ENCODE measurements at places on chromosomes 7 and 10. TPM values are rescaled to one million over a fixed set of nuclear protein-coding genes. Genes with fewer than 3 reads are reported as not detected.

GRCh38 chr7:96238474-96238873 lies 83.4 kb downstream of the SLC25A13 start:
- no peak for DNase-seq

DNA sequence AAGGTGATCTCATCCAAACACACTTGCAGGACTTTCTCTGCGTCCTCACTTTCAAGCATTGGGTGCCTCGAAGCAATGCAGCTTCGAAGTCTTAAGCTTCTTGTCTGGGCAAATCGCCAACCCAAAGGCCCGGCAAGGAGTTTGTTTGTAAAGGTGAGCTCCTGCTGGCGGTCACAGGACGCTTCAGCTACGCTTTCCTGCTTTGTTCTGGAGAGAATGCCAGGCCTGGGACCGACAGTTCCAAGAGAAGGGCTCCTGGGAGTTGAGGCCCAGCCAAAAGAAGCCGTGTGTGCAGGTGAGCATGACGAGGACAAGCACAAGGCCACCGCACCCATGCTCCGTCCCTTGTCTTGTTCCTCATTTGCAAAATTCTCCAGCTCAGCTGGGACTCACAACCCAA lies 106.6 kb upstream of the DOCK1 start:
- DNase-seq, result no peak

DNA sequence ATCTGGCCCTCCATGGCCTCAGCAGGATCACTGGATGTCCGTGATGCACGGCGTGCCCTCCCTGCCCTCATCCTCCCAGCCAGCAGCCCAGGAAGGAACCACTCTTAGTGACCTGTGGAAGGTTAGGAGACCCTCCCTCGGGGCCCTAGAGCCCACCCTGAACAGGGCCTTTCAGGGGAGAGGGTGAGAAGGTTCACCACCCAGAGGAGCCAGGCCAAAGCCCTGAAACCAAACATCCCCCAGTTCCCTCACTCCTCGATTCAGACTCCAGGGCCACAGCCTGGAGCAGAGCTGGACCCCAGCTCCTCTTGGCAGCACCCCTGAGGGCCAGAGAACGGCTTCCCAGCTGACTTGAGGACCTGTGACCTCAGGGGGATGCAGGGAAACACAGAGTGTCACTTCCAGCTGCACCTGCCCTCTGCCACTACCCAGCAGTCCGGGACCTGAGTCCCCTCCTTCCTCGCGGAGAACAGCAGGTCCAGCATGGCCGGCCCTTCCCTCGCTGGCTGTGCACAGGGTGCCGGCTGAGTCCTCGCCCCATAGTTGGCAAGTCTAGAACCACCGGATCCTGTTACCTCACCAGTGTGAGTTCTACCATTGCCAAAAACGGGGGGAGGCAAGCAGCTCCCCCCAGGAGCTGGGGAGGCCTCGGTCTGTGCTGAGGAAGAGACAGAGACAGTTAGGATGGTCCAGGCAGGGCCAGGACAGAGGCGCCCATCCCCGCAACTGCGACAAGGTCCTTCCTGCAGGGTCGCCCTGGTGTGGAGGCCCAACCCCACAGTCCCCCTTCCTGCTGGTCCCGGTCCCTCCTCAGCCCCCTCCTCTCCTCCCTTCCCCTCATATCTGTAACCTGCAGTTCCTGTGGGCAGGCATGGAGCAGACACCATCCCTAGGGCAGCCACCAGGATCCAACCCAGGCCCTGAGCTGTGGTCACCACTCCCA lies 158.6 kb downstream of the NRF1 start:
- no peak for DNase-seq

GRM3 gene
- total RNA-seq, result 13.6 TPM

DNA sequence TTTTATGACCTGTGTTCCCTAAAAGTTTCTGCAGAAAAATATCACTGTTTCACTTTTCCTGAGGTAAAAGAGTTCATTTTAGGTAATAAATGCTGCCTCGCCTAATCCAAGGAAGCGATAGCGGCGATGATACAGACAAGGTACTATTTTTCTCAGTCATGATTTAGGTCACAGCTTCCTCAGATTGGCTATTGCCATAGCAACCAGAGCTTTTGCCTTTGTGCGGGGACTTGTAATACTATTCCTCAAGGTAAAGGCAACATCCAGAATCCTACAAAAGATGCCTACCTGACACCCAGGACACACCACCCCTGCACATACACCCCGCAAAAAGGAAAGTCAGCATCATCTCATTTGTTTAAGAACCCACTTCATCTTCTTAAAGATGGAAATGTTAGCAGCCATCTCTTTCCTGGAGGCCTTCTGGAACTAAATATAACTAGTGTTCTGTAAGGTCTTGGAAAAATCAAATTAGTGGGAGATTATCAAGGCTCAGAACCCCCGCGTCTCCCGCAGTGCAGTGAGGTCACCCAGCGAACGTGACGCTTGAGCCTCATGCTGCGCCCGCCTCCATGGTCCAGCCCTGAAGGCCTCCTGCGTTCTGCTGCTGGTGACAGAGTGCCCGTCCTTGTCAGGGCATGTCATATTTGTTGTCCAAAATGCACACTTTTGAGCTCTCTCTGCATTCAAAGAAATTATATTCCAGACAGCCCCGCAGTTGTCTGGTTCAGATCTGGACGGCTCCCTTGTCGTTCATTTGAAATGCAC lies 402.0 kb upstream of the RNF32 start:
- DNase-seq, result no peak

DNA sequence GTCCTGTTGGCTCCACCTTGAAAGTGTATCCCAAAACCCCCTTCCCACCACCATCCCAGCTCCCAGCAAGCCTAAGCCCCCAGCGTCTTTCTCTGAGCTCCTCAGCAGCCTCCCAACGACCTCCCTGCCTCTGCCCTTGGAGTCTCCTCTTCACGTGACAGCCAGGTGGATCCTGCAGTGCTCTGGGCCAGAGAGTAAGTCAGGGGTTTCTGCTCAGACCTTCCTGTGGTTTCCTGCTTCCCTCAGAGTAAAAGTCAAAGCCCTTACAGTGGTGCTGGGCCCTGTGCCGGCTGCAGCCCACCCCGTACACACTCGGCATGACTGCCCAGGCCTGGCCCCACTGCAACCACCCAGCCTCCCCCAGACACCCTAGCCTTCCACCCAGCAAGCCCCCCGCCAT lies 51.9 kb downstream of the OAT start:
- DNase-seq, result no peak

- no peak for DNase-seq
Measured at GRCh38 chr10:69956741-69957230, 95.9 kb upstream of the MACROH2A2 start.

KCP gene
- 0.06 TPM for total RNA-seq

DNA sequence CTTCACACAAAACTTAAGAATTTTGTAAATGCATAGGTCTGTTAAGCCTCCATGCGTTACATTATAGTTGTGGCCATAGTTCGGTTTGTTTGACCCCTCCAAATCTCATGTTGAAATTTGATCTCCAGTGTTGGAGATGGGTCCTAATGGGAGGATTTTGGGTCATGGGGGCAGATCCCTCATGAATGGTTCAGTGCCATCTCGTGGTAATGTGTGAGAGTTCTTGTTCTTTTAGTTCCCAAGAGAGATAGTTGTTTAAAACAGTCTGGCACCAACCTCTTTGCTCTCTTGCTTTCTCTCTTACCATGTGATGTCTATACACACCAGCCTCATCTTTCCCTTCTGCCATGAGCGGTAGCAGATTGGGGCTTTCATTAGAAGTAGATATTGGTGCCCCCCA lies 264.3 kb downstream of the TCF7L2 start:
- DNase-seq, result no peak

- DNase-seq, result no peak
Measured at GRCh38 chr7:141362580-141363435, 188.4 kb upstream of the AGK start.

GRCh38 chr7:46191776-46192175 lies 270.7 kb upstream of the IGFBP3 start:
- no peak for DNase-seq

DNA sequence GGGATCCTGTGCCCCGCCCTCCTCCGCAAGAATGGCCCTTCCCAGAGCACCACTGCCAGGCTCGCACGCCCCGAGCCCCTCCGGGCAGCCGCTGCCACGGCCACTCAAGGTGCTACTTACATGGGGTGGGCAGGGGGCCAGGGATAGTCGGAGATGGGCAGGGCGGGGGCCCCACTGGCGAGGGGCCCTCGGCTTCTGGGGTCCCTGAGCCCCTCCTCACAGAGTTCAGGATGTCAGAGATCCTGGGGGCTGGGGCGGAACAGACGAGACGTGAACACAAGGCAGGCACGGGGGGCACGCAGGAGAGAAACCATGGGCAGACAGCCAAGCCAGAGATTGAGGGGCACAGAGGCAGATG lies 25.6 kb downstream of the YKT6 start:
- no peak for DNase-seq

GIMAP4 gene
- total RNA-seq, result not detected

GRCh38 chr7:98398567-98399372 lies 2.1 kb downstream of the BAIAP2L1 start:
- peak; percentile 9 for DNase-seq

HOXA9 gene
- not detected for total RNA-seq

- DNase-seq, result no peak
Measured at GRCh38 chr10:116798859-116799258, 50.4 kb upstream of the ENO4 start.

CLCN1 gene
- not detected for total RNA-seq

DNA sequence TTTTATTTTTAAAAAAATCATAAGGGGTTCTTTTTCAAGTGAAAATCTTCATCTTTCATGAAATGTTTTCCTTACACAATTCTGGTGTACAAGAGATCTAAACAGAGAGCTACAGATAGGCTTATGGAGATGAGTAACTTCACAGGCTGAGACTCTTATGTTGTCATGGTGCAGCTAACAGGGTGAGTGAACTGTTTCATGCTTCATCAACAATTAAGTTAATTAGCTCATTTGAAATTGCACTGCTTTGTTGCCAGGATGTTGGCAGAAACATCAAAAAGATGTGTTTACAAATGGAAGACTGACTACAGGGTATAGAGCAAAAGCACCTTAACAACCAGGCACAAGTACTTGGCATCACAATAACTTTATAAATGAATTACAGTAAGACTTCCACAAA lies 230.8 kb downstream of the FOXP2 start:
- DNase-seq, result peak; percentile 30

GRCh38 chr10:5988336-5988920 lies 11.1 kb upstream of the IL15RA start:
- DNase-seq, result no peak

ARL4A gene
- 43.5 TPM for total RNA-seq

- peak; percentile 16 for DNase-seq
Measured at GRCh38 chr10:93568105-93568390, 1.6 kb downstream of the FFAR4 start.

DNA sequence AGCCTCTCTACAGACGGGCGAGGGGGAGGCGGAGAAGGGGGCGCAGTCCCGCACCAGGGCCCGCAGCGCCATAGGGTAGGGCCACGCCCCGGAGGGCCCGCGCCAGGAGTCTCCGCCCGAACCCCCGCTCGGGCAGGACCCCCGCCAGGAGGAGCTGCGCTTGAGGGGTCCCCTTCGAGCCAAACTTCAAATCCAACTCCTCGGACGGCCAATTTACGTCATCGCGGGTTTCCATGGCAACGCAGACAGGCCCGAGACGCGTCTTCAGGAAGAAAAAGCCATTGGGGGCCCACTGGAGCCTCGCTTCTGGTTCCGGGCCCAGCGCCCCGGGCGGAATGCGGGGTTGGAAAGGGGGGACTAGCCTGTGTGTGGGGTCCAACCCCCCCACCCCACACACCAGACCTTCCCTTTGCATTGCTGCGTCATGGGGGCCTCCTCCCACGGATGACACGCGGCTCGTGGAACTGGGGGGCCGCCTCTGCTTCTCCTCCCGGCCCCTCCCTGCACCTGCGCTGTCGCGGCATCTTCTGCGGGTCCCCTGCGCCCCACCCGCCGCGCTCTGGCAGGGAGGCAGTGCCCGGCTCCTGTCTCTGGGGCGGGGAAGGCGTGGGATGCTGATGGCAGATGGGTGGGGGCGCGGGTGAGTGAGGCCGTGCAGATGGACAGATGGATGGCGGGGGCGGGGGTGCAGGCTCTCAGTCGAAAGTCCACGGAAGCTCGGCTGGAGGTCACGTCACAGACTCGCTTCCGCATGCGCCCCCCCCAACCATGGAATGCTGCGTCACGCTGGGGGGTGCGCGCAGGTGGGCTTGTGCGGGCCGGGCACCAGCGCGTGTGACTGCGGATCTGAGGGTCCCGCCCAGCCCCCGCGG lies 1.2 kb downstream of the CALY start:
- DNase-seq, result peak; percentile 84

MPP7 gene
- total RNA-seq, result 8.5 TPM

HOXA13 gene
- total RNA-seq, result not detected

CALCR gene
- not detected for total RNA-seq

DNA sequence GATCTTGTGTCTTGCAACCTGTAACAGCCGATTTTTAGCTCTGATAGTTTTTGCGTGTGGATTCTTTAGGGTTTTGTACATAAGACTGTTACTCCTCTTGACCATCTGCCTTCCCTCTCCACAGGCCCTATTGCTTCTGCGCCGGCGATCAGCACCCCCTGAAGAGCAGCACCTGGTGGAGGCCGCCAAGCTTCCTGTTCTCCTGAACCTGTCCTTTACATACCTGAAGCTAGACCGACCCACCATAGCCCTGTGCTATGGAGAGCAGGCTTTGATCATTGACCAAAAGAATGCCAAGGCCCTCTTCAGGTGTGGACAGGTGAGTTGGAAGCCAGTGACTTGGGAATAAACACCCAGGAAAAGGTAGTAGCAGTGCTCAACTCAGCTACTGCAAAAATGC lies 12.6 kb downstream of the FKBP6 start:
- DNase-seq, result no peak

DNA sequence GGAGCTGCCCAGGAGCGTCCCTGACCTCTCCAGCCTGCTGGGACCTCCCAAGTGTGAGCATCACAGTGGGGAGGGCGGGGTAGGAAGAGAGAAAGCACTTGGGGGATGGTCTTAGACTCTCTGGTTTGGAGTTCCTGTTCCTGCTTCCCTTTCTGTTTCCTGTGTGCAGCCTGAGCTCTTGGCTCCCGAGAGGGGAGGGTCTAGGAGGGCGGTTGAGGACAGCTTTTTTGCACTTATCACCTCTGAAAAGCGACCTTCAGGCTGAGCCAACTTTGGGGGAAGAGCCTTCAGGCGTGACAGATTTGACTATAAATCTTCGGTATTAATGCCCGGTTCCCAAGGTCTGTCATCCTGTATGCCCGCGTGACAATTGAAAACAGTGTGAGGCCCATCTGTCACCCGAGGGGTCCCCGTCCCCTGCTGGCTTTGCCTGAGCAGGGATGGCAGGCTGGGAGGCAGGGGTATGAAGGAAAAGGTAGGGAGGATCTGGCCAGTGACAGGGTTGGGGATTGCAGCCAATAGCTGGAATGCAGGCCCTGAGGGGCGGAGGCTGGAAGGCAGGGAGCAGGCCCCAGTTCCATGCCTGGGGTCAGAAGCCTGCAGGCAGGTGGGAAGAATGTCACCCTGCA lies 78.6 kb downstream of the CDH23 start:
- DNase-seq, result peak; percentile 53

- DNase-seq, result peak; percentile 61
Measured at GRCh38 chr7:69932034-69932628, 333.9 kb downstream of the AUTS2 start.

CTBP2 gene
- 97.6 TPM for total RNA-seq

GAD2 gene
- 0.74 TPM for total RNA-seq

PIP gene
- total RNA-seq, result not detected

DNA sequence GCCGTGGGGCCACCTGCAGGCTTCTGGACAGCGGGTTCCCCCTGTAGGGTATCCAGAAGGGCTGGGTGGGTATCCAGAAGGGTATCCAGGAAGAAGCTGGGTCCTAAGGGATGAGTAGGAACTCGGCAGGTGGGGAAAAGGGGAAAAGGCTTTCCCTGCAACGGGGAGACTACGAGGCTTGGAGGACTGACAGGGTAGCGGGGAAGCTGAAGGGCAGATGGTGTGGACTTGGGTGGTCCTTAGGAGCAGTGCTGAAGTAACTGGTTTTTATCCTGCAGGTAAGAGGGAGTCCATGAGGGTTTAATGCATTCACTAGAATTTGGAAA lies 525 bp downstream of the UBE2D4 start:
- no peak for DNase-seq
